PC-3 (cell line): ENCODE measurements at places on chromosomes 12 and 14. TPM values are rescaled to one million over a fixed set of nuclear protein-coding genes. Genes with fewer than 3 reads are reported as not detected.

TBC1D30 gene
- total RNA-seq = 16.8 and 36.1 TPM in 2 replicates

PTCSC3 gene
- not detected in 2 replicates for total RNA-seq

SLC25A47 gene
- 0.07 TPM in 1 of 2 replicates, not detected in the other for total RNA-seq

NRL gene
- 1.5 and 1.7 TPM in 2 replicates for total RNA-seq

EGLN3 gene
- 2.8 and 3.2 TPM in 2 replicates for total RNA-seq

CD63 gene
- 784 and 869 TPM in 2 replicates for total RNA-seq

YARS2 gene
- total RNA-seq = 31.4 and 37.4 TPM in 2 replicates

SERPINA1 gene
- 5.4 and 10.5 TPM in 2 replicates for total RNA-seq
